ENCODE measurements at places on chromosomes 4 and X. TPM values are rescaled to one million over a fixed set of nuclear protein-coding genes. Genes with fewer than 3 reads are reported as not detected.

DNA sequence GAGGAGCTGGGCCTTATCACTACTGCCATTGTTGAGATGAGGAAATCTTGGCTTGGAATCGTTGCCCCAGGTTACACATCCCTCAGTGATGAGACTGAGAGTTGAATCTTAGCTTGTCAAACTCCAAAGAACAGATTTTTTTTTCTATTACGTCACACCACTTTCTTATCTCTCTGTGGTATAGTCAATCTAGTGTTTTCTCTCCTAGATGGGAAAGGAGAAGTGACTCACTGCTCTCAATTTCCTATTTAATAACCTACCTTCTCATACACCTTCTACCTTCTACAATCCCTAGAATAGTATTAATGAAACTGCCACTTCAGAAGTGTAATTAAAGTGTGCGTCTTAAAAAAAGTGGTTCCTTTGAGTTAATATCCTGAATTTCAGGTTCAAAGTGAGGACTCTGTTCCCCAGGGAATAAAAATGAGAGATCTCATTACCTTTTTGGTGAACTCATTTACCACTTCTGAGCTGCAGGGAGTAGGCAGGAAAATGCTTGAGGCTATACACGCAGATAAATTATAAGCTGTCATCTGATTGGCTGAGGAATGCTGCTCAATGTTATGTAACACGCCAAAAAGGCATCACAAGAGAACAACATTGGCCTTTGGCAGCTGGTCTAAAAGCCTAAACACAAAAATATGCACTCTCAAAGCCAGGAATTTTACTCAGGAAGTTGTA lies 59.3 kb downstream of the MAD2L1 start:
- no peaks in the 10 kb centered on the region for H3K27me3 ChIP-seq
- H3K27ac ChIP-seq, result no peak overlapping the region
- no peak for DNase-seq
- no peaks in the 10 kb centered on the region for H3K4me1 ChIP-seq

- no peak overlapping the region for H3K4me3 ChIP-seq
- no peaks in the 10 kb centered on the region for H3K36me3 ChIP-seq
- no peaks in the 10 kb centered on the region for H3K27me3 ChIP-seq
- DNase-seq, result no peak
- H3K4me1 ChIP-seq, result peaks cover 6% of the 10 kb centered on the region
These were observed 66.9 kb upstream of the PPARGC1A start for GRCh38 chr4:23956601-23957364.

GRCh38 chr4:147607471-147607870 lies 9.7 kb upstream of the TMEM184C start:
- H3K27ac ChIP-seq, result no peak overlapping the region
- H3K4me1 ChIP-seq, result no peaks in the 10 kb centered on the region
- H3K36me3 ChIP-seq, result no peaks in the 10 kb centered on the region
- no peak overlapping the region for H3K4me3 ChIP-seq

DNA sequence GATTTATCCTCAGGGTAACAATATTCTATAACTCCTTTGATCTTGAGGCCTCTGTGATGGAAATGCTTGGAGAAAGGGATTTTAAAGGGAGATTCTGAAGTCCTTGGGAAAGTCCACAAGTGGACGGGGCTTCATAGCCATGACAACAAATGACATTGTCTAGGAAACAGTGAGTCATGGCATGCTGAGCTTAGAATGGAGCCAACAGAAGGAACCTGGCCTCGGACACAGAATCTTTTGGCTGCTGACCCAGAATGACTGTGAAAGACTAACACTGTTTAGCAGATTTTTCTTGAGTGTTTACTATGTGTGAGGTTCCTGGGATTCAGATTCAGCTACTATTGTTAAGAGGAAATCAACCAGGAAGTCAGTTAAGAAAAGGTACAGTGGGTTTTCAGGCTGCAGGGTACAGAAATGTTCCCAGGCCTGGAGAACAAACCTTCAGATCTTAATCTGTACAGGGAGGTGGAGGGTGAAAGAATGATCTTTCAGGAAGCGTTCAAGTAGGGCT lies 18.1 kb upstream of the CXCL2 start:
- H3K4me1 ChIP-seq, result peaks cover 35% of the 10 kb centered on the region
- no peak overlapping the region for H3K4me3 ChIP-seq
- H3K36me3 ChIP-seq, result no peaks in the 10 kb centered on the region

GRCh38 chr4:67929426-67929825 lies 33.9 kb downstream of the TMPRSS11A start:
- no peaks in the 10 kb centered on the region for H3K36me3 ChIP-seq
- H3K4me1 ChIP-seq, result no peaks in the 10 kb centered on the region
- no peaks in the 10 kb centered on the region for H3K27me3 ChIP-seq
- no peak overlapping the region for H3K4me3 ChIP-seq

DNA sequence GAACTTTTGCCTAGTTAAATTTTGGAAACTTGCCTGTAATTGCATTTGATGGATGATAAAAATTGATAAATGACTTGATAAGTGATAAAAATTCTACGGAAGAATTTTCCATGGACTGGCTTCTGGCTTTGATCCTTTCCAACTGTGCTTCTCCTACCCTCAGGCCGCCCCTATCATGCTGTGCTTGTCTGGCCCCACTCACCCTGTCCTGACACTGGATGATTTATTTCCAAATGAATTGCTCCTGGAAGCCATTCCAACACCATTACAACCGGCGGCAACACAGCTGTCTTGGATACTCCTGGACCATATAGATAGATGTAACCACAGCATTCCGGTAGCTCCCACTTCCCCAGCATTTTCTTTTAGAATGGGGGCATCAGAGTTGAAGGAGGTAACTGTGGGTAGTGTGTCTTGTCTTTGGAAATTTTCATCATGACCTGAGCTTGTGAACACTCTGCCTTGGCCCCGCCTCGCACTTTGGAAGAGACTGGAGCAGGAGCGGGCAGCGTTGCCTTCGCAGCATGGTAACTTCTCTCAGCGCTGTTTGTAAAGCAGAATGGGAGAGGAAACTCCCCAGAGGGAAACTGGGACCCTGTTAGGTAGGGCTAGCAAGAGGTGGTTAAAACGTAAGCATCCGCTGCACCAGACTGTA lies 77.4 kb downstream of the TBL1X start:
- no peak overlapping the region for H3K4me3 ChIP-seq
- no peak overlapping the region for H3K27ac ChIP-seq
- no peaks in the 10 kb centered on the region for H3K36me3 ChIP-seq
- peaks cover 4% of the 10 kb centered on the region for H3K4me1 ChIP-seq

TMEM271 gene
- polyA plus RNA-seq, result not detected
